ENCODE measurements at places on chromosomes 16 and 17.

DNA sequence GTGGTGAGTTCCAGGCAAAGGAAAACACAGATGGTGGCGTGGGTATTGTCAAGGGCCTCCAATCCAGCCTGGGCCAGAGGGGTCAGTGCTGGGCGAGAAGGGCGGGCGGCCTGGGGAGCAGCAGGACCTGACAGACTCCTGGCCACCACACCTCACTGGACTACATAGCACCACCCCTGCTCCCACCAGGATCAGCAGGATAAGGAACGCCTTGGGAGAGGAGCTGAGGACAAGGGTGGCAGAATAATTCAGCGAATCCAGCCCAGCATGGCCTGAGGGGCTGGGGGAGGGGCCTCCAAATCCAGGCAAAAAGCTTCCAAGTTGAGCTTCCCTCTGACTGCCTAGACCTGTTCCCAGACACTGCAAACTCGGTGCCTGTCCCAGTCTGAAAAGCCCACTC lies 6.5 kb downstream of the DLX4 start:
- no peak for DNase-seq

DNA sequence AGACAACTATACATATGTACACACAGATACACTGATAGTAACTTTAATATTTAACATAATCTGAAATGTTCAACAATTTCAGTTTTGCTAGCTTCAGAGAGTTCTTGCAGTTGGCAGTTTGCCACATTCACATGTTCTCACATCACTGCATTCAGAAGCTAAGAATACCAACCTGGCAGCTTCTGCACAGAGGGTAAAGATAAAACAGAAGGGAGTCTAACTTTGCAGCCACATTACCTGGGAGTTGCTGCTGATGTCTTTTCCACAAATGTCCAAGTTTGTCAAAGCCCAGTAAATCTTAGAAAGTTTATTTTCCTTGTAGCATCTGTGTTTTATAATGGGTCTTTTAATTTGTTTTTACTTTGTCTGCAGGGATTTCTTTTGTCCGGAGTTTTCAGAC lies 332.0 kb downstream of the BCAS3 start:
- DNase-seq = no peak

DNA sequence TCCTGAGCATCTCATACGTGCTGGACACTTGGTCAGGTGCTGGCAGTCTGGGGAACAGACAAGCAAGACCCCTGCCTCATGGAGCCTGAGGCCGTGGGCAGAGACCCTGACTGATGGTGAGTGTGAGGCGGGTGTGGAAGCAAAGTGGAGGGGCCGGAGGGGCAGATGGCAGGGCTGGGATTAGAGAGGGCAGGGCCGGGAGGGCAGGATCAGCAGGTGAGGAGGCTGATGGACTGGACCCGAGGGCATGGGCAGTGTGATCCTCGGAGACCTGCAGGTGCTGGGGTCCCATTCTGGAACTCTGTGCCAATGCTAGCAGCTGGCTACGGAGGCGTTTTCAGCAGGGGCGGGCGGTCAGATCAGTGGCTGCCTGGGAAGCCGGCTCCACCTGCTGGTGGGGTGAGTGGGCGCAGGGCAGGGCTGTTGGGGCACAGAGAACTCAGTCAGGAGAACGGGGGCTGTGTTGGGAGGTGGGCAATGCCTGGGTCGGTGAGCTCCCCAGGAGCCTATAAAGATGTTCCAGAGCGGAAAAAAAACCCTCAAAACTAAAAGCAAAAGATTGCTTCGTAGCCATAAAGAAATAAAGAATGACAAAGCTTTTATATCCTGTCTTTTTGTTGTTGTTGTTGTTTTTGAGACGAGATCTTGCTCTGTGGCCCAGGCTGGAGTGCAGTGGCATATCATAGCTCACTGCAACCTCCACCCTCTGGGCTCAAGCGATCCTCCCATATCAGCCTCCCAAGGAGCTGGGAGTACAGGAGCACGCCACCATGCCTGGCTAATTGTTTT lies 8.9 kb upstream of the C16orf74 start:
- DNase-seq = no peak

GRCh38 chr16:3594316-3595109 lies 16.9 kb downstream of the SLX4 start:
- DNase-seq = no peak

DNA sequence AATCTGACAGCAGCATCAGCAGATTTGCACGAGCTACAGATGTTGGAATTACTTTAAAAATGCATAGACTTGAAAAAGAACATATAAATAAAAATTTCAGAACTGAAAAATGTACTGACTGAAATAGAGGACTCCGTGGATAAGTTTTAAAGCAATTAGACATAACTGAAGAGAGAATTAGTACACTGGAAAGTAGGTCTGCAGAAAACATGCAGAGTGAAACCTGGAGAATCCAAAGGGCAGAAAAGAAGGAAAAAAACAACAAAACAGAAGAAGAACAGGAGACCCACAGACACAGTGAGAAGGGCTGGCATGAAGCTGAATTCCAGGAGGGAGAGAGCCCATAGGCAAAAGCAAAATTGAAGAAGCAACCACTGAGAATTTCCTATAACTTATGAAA lies 57.2 kb upstream of the ENPP7 start:
- no peak for DNase-seq
